ENCODE measurements at places on chromosomes 12 and 14.

GRCh38 chr14:32073537-32074189 is 3.4 kb upstream of the ARHGAP5 start:
- no peak for DNase-seq

DNA sequence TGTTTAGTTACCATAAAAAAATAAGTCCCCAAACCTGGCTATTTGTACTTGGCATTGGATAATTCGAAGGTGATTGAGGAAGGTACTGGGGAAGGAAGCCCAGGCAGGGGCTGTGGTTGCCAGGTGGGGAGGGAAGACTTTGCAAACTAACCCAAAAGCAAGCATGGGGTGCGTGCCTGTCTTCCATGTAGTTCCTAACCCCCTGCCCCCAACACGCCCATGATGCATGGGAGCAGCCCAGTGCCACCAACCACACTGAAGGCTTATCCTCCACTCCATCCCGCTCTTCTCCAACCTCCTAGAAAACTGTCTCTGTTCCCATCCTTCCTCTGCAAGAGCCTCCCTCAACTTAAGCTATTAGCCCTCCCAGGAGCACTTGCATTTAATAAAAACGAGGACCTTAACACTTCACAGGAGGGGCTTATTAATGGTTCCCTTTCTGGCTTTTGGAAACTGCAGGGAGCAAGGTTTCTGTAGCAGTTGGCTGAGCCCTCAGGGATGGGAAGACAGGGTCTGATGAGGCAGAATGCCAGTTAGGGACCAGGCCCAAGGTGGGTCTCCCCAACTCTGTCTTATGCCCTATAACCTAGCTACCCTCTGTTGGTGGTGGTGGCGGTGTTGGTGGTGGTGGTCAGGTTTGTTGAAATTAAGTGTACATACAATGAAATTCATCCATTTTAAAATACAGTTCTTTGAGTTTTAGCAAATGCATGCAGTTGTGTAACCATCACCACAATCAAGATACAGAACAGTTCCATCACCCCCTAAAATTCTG is 96.0 kb downstream of the ZFP36L1 start:
- peak; percentile 60 for DNase-seq

DNA sequence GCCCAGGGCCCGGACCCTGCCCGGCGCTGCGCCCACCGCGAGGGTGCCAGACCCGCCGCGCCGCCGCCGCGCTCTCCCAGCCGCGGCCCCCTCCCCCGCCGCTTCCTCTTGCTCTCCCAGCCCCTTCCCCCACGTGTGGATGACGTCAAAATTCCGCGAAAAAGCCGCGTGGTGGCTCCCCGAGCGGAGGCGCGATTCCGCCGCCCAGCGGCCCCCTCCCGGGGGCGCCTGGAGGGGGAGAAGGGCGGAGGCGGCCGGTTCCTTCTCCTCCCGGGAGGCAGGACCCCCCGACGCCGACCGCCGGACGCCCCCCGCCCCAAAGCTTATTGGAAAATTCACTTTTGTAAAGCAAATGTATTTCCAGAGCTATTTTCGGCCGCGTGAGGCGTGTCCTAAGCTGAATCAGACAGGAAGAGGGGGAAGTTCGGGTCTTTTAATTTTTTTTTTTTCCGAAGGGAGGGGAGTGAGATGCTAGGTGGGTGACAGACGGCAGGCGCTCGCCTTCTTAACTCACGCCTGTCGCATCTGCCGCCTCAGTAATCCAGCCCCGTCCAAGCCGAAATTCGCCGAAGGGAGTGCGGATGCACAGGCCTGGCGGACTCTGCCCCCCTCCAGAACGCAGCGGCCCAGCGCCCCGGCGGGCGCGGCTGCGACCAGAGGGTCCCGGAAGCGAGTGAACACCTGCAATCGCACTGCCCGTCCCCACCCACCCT is 4.1 kb upstream of the CCND2 start:
- no peak for DNase-seq

- DNase-seq, result no peak
These were observed 146.1 kb downstream of the KITLG start for GRCh38 chr12:88433997-88434703.

DNA sequence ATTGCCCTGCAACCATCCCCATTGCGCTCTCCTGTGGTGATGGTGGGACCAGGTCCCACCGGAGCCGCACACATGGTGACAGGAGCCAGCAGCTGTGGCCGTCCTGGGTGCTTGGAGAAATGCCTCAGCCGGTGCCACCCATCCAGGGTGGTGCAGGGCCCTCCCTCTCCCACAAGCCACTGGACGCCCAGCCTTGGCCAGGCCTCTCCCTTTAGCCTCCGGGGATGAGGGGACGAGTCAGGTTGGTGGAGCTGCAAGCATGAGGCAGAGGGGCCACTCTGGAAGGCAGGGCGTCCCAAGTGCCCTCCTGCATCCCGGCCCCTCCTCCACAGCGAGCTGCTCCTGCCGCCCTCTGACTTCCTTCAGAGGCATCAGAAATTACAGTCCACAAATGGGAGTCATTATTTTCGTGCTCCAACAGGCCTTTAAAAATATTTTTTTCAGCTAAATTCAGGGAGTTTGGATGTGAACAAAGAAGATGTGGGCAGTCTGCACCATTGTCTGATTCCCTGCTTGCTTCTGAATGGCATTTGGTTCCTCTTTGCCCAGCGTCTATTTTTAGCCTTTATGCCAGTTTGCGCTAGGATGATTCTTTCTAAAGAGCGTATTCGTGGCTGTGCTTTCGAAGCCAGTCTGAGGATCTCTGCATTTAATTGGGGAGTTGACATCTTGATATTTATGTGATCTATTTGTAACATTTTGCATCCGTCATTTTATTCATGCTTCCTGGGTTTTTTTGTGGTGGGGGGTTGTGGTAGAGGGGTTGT is 189.4 kb downstream of the ADGRD1 start:
- no peak for DNase-seq

GRCh38 chr12:1473418-1473817 is 121.0 kb downstream of the FBXL14 start:
- DNase-seq, result no peak

GRCh38 chr14:105138021-105138541 is 30.5 kb downstream of the JAG2 start:
- DNase-seq, result no peak

DNA sequence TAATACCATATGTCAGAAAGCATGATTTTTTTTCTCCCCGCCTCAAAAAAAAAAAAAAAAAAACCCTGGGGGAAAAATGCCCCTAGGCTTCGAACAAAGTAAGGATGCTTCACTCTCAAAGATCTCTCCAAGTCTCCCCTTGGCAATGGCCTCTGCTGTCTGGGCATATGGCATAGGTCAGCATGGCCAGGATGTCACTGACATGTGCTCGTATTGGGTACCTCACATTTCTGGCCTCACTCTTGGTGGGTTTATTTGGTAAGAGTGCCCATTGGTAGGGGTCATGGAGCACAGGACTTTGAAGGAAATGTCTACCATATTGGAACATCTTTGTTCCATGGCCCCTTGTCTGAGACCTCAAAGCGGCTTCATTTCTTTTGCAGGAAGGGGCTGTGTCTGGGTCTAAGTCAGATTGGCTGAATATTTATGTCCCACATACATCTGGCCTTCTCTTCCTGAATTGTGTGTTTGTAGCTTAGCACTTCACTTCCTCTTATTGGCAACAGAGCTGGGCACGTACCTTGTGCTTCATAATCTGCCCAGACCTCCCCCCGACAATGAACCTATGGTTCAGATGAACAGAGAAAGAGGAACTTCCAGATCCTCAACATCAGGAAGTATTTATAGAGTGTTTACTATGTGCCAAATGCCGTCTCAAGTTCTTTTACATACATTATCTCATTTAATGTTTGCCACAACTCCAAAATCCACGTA is 36.3 kb upstream of the OAS1 start:
- DNase-seq, result peak; percentile 54

DNA sequence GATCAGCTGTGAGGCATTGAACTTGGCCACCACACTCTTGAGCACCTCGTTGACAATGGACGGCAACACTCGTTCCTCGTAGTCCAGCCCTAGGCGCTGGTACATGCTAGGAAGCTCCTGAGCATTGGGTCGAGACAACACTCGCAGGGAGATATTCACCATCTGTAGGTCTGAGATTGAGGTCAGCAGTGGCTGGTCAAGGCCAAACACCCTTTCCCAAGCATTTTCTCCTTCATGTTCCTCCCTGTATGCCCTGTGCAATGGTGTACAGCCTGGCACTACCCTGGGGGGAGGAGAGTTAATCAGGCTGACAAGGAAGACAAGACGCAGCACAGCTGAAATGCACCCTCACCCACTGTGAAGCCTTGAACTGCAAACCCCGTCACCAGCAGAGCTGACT is 2.0 kb downstream of the PHB2 start:
- no peak for DNase-seq

- no peak for DNase-seq
These were observed 1.4 kb downstream of the MAP3K9 start for GRCh38 chr14:70807898-70808415.

- no peak for DNase-seq
These were observed 52.4 kb downstream of the RFLNA start for GRCh38 chr12:124347335-124347734.

- DNase-seq, result no peak
These were observed 87.0 kb downstream of the R3HDM2 start for GRCh38 chr12:57343703-57344378.

DNA sequence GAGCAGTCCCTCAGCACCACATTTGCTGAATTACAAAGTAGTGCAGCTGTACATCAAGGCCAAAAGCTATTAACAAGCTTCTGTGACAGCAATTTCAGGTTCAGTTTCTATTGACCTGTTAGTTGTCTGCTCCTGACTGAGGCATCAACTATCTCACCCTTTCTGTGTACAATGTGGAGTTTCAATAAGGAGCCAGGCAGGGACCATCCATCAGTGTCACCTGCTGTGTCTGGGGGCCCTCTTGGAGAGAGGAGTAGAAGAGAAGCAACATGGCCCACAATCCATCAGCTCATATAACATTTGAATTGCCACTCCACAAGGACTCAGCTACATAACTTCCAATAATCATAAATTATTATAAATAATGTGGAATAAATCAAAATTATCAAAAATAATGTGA is 72.3 kb upstream of the CCDC196 start:
- DNase-seq, result no peak

GRCh38 chr14:31953210-31953609 is 123.9 kb upstream of the ARHGAP5 start:
- no peak for DNase-seq

DNA sequence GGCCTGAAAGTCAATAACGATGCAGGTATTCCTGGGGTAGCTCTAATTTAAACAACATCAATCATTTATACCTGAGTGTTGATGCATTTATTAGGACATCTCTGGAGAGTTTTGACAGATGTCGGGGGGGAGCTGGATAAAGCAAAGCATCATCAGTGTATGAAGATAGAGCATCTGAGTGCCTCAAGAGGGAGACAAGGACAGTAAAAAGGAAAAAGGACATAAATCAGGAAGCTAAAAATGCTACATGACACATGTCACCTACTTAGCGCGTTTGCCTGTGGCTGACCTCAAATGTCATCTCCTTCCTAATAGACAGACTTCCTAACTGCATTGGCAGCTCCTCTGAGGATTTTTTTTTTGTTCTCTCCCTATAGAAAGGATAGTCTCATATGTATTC is 259.5 kb upstream of the PKP2 start:
- no peak for DNase-seq

- no peak for DNase-seq
These were observed 187.8 kb downstream of the NPAS3 start for GRCh38 chr14:33126433-33126832.

GRCh38 chr12:49985981-49986380 is 13.2 kb downstream of the AQP6 start:
- no peak for DNase-seq

DNA sequence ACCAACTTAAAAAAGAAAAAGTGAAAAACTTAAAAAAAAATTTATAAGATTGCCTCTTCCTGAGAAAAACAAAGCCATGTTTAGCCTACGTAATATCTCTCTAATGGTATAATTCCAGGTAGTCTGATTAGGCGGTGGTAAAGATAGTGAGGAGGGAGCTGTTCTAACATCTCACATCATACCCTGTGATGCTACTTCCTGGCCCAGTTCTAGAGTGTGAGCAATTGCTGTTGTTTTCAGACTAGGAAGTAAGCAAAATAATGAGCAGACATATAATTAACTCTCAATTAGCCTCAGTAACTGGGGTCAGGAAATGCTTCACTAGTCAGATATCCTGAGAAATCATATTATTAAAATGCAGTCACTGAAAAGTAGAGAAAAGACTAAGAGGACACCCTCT is 113.9 kb downstream of the PHLDA1 start:
- no peak for DNase-seq

DNA sequence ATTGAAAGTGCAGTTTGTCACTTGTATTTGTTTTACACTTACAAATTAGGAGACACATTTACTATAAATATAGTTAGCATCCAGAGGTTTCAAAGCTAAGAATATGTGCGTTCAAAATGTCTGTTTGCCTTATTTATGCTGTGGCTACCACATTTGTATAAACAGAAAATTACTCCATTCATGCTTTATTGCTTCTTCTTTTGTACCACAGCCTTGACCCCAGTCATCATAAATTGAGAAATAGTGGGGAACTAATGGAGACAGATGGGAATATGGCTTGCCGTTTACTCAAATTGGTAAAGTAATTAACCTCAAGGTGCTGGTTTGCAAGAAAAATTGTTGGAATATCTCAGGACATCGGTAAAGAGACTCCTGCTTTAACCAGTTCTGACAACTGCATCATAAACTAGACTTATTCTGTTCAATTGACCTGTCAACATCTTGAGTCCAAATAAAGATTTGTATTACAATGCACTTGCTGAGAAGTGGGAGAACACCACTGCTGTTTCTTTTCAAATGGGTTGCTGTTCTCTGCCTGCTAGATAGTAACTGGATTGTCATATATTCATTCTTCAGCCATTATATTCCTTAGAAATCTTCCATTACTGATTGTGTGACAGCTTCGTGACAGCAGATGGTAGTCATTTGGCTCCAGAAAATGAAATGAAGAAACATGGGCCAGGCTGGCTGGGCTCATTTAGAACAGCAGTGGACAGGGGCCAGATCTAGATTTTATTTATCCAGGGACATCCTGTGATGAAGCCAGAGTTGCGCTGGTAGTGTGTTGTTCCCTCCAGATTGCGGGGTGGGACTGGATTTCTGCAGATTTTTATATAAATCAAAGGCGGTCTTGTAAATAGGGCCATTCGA is 354.4 kb downstream of the EGLN3 start:
- DNase-seq, result no peak

DNA sequence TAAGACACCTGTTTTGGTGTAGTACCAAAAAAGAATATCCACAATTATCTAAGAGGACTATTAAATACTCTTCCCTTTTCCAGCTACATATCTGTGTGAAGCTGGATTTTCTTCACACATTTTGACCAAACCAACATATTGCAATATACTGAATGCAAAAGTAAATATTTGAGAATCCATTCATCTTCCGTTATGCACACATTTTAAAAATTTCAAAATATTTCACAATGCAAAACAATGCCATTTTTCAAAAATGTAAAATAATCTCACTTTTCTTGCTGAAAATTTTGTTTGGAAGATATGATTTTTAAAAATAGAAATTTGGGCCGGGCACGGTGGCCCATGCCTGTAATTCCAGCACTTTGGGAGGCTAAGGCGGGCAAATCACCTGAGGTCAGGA is 133.9 kb upstream of the FUT8 start:
- no peak for DNase-seq

- DNase-seq, result no peak
These were observed 191.2 kb downstream of the AEBP2 start for GRCh38 chr12:19630536-19630935.

Measured in coronary artery (tissue), 2 donors.